ENCODE measurements at places on chromosomes 4 and X.

GRCh38 chr4:145414226-145414625 lies 67.4 kb upstream of the SMAD1 start:
- no peak for DNase-seq

DNA sequence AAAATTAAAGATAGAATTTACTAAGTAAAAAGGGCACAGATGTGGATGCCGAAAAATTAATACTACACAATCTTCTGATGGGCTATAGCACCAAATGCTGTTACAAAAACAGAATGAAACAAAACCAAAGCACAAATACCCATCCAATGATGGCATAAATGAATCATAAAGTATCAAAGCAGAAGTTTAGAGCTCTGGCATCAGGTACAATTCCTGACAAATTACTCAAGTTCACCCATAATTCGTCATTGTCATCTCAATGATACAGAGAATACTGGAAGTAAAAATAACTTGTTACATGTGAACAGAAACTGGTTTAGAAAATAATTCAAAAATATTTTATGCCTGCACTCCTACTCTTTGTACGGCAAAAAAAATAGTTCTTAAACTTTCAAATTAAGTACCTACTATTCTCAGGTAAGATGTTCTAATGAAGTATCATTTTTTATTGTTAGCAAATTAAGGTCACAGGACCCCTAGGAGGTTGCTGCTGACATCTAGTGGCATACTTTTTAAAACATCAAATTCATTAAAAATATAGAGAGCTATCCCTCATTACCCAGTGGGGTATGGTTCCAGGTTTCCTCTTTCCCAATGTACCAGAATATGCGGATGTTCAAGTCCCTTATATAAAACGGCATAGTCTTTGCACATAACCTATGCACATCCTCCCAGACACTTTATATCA lies 126.1 kb downstream of the INPP4B start:
- DNase-seq: peak; percentile 2

GRCh38 chr4:102104278-102104677 lies 241.0 kb downstream of the SLC39A8 start:
- DNase-seq: no peak

GRCh38 chr4:186900232-186900900 lies 176.7 kb upstream of the FAT1 start:
- DNase-seq: peak; percentile 26

- no peak for DNase-seq
Measured at GRCh38 chr4:79977131-79977840, 95.7 kb downstream of the ANTXR2 start.

GRCh38 chr4:27692868-27693634 lies 832.4 kb downstream of the STIM2 start:
- DNase-seq: no peak

Data from H54 (cell line).